ENCODE measurements at places on chromosomes 13 and 19. TPM values are rescaled to one million over a fixed set of nuclear protein-coding genes. Genes with fewer than 3 reads are reported as not detected.

DNA sequence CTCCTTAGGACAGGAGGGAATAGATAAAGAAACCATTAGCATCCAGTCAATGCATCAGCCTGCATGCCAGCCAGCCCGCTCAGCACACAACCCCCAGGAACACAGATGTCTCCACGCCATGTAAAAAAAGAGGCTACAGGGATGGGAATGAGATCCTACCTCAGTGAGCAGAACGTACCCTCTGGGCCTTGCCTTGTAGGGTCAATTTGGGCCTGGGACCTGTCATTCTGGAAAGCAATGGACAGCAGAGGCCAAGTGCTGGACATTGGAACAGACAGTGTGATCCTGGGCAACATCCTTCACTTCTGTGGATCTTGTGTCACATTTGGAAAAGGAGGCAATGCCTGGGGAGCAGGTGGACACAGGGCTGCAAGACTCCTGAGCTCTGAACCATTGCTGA lies 26.0 kb downstream of the VSTM2B start:
- H3K4me1 ChIP-seq, result no peaks in the 10 kb centered on the region
- DNase-seq, result no peak
- no peaks in the 10 kb centered on the region for H3K27me3 ChIP-seq
- no peak overlapping the region for H3K27ac ChIP-seq
- H3K4me3 ChIP-seq, result no peak overlapping the region

DNA sequence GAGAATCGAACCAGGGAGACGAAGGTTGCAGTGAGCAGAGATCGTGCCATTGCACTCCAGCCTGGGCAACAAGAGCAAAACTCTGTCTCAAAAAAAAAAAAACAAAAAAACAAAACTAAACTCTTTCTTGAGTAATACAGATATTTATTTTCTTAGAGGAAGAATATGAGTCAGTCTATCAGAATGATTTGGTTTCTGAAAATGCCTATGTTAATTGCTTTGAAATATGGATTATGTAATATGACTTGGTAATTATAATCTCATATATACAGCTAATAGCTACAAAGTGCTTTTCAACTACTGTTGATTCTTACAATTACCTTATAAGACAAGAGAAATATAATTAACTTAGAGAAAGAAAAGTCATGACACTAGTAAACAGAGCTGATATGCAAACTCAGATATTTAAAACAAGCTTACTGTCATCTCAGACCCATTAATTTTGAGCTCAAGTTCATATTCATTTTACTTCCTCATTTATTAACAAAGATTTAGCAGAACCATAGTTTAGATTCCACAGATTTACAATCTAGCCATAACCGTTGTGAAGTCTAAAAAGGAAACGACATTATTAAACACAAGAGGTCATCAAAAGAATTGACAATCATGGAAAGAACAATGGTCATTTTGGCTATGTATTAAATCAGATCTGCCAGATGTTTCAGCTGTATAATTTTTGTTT lies 88.0 kb downstream of the TBC1D4 start:
- no peak overlapping the region for H3K4me3 ChIP-seq
- H3K4me1 ChIP-seq, result peaks cover 4% of the 10 kb centered on the region
- H3K36me3 ChIP-seq, result no peaks in the 10 kb centered on the region

DNA sequence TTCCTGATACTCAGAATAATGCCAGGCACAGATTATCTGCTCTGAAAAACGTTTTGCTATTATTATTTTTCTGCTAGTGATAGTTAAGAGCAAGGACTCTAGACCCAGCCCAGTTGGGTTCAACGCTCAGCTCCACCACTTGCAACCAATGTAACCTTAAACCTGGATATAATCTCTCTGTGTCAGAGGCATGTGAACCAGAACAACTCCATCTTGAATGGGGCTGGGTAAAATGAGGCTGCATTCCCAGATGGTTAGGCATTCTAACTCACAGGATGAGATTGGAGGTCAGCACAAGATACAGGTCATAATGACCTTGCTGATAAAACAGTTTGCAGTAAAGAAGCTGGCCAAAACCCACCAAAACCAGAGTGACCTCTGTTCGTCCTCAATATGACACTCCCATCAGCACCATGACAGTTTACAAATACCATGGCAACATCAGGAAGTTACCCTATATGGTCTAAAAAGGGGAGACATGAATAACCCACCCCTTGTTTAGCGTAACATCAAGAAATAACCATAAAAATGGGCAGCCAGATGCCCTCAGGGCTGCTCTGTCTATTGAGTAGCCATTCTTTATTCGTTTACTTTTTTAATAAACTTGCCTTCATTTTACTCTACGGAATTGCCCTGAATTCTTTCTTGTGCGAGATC lies 13.6 kb downstream of the FAM187B start:
- H3K4me1 ChIP-seq, result peaks cover 8% of the 10 kb centered on the region
- no peak overlapping the region for H3K27ac ChIP-seq
- H3K27me3 ChIP-seq, result no peaks in the 10 kb centered on the region

DNA sequence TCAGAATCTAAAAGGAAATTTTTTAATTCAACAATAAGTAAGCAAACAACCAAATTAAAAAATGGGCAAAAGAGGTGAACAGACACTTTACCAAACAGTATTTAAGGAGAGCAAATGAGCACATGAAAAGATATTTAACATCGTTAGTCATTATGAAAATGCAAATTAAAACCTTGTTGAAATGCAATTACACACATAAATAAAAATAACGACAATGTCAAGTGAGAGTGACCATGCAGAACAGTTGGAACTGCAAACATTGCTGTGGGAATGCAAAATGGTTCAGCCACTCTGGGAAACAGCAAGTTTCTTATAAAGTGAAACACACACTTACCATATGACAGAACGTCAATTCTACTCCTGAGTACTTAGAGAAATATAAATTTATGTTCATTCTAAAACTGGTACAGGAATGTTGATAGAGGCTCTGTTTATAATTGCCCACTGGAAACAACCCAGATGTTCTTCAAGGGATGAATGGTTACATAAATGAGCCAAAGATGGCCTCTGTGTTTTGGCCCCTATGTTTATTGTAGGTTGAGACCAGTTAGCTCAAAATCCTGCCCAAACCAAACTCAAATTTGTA lies 678.1 kb downstream of the UQCRFS1 start:
- no peak for DNase-seq
- no peak overlapping the region for H3K4me3 ChIP-seq
- no peaks in the 10 kb centered on the region for H3K4me1 ChIP-seq
- no peaks in the 10 kb centered on the region for H3K27me3 ChIP-seq
- no peak overlapping the region for H3K27ac ChIP-seq

DNA sequence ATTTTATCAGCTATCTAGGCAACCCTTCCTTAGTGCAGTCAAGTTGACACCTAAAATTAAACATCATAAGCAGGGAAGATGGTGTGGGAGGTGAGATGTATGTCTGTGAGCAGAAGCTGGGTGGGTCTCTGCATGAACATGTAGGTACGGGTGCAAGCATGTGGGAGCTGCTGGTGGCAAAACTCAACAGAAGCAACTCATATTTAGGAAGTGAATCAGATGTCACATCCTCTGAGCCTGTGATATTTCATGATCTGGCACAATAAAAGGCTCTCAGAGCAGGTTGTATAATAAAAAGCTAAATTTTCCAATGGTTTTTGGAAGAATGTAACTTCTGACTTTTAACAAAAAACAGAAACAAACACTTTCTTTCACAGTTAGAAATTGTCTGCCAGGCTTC lies 44.4 kb downstream of the C1QTNF9 start:
- H3K36me3 ChIP-seq, result no peaks in the 10 kb centered on the region
- no peaks in the 10 kb centered on the region for H3K27me3 ChIP-seq
- no peaks in the 10 kb centered on the region for H3K4me1 ChIP-seq

DNA sequence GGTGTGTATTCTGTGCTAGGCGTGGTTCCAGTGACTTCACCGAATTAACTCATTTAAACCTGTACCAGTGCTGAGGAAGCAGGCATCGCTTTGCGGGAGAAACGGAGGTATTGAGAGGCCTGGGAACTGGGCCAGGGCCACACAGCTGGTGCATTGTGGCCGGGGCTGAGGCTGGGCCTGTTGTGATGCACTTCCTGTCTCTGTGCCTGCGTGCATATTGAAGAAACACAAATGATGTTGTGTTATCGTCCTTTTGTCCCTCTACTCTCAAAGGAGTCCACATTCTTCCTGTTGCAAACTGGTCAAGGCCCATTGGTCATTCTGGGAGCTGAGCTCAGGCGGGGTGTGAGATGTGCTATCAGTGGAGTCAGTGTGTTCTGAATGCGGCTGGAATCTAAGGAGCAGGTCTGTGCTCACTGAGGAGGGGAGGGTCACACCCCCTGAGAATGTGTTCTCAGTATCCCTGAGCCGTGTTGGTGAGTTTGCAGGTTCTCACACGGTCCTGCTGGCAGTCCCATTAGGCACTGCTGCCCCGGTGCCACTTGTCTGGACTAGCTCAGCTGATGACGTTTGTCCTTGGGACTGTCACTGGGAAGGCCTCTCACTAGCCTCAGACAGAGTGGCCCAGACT lies 62.1 kb downstream of the ARHGEF7 start:
- peaks cover 1% of the 10 kb centered on the region for H3K36me3 ChIP-seq
- no peak overlapping the region for H3K4me3 ChIP-seq
- peaks cover 4% of the 10 kb centered on the region for H3K4me1 ChIP-seq

GRCh38 chr13:38850868-38851626 lies 139.6 kb downstream of the STOML3 start:
- DNase-seq, result no peak
- H3K4me1 ChIP-seq, result no peaks in the 10 kb centered on the region
- H3K27me3 ChIP-seq, result no peaks in the 10 kb centered on the region
- no peak overlapping the region for H3K27ac ChIP-seq
- H3K36me3 ChIP-seq, result no peaks in the 10 kb centered on the region

GRCh38 chr19:47274891-47275761 lies 441 bp downstream of the INAFM1 start:
- H3K36me3 ChIP-seq, result peaks cover 4% of the 10 kb centered on the region
- no peak overlapping the region for H3K4me3 ChIP-seq
- peak overlapping the region; percentile 79 for H3K27ac ChIP-seq

GRCh38 chr13:39419068-39419467 lies 183.9 kb downstream of the LHFPL6 start:
- no peaks in the 10 kb centered on the region for H3K27me3 ChIP-seq
- H3K27ac ChIP-seq, result no peak overlapping the region
- DNase-seq, result no peak
- no peaks in the 10 kb centered on the region for H3K4me1 ChIP-seq
- no peak overlapping the region for H3K4me3 ChIP-seq

DNA sequence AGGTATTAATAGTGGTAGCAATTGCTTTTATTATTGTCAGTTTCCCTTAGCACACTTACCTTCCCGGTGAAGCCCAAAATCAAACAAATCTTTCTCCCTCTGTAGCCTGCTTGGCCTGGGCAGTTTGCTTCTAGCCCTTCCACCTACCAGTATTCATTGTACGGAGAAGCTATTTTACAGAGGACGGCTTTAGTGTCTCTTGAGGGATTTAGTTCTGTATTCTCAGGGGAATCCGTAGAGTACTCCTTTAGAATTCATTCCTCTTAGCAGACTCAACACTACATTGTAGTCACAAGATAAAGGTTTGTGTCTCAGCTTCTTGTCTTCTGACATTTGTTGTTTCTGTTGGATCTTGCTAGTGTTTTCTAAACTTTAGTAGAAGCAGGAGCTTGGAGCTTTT lies 24.1 kb upstream of the WTIP start:
- H3K4me3 ChIP-seq, result no peak overlapping the region
- H3K36me3 ChIP-seq, result peaks cover 6% of the 10 kb centered on the region
- H3K27ac ChIP-seq, result no peak overlapping the region
- H3K27me3 ChIP-seq, result no peaks in the 10 kb centered on the region
- H3K4me1 ChIP-seq, result peaks cover 4% of the 10 kb centered on the region

DNA sequence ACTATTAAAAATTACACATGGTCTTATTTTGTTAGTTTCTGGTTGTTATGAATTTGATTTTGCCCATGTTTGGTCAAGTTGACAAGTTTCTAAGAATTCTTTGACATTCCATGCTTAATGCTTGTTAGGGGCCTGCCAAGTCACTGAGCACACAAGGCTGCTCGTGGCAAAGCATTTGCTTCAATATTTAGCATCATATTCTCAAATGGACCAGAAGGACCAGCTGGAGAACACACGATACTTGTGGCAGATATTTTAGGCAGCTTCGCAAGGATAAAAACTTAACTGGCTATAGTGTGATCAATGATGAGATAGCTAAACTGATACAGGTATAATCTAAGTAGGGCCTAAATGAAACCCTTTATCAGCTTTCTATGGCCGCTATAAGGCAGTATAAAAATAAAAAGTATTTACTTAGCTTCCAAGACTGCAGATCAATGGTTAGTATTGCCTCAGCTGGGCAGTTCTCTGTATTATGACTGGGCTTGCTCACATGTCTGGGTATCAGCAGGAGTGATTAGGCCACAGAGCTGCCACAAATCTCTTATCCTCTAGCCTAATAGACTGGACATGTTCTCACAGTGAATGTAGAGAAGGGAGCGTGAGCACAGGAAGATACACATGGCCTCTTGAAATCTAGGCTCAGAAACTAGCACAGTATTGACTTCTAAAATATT lies 155.9 kb upstream of the SPRY2 start:
- no peaks in the 10 kb centered on the region for H3K36me3 ChIP-seq
- H3K27me3 ChIP-seq, result no peaks in the 10 kb centered on the region

DNA sequence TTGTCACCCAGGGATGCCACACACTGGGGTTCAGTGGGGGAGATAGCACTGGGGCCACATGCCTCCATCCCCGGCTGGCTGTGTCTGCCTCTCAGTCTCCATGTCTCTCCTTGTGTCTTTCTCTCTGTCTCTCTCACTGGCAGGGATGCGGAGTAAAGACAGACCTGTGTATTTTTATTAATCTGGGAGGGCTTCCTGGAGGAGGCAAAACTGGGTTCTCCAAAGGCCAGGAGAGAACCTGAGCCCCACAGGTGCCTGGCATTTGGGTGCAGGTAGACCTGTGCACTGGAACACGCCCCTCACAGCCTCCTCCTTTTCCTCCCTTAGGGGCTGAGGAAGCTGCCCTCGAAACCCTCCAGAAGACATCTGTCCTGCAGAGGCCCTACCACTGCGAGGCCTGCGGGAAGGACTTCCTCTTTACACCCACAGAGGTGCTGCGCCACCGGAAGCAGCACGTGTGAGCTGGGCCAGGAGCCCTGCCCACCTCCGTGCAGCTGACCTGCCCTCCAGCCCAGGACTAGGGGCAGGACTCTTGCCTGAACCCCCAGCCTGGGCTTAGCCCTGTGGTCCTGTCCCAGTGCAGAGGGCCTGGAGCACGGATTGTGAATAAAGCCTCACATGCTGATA lies 32.7 kb downstream of the DHX34 start:
- H3K27me3 ChIP-seq, result no peaks in the 10 kb centered on the region
- no peak for DNase-seq
- no peaks in the 10 kb centered on the region for H3K4me1 ChIP-seq
- H3K36me3 ChIP-seq, result peaks cover 17% of the 10 kb centered on the region

GRCh38 chr13:22232186-22232585 lies 561.3 kb downstream of the FGF9 start:
- H3K4me1 ChIP-seq, result no peaks in the 10 kb centered on the region
- DNase-seq, result no peak
- H3K4me3 ChIP-seq, result no peak overlapping the region
- no peak overlapping the region for H3K27ac ChIP-seq

GRCh38 chr19:29404951-29405727 lies 120.7 kb upstream of the VSTM2B start:
- no peaks in the 10 kb centered on the region for H3K36me3 ChIP-seq
- no peaks in the 10 kb centered on the region for H3K27me3 ChIP-seq
- DNase-seq, result no peak
- H3K27ac ChIP-seq, result no peak overlapping the region

GRCh38 chr13:114140131-114140905 lies 7.9 kb upstream of the RASA3 start:
- peaks cover 2% of the 10 kb centered on the region for H3K27me3 ChIP-seq
- no peak for DNase-seq
- H3K4me3 ChIP-seq, result no peak overlapping the region
- no peaks in the 10 kb centered on the region for H3K4me1 ChIP-seq
- no peak overlapping the region for H3K27ac ChIP-seq

Gene TTC9B
- not detected for polyA plus RNA-seq

Gene CD33
- polyA plus RNA-seq, result not detected

Gene STAP2
- 1.7 TPM for polyA plus RNA-seq

Gene KCNN1
- polyA plus RNA-seq, result not detected

Gene AMH
- polyA plus RNA-seq, result 0.03 TPM

All from fibroblast of lung (primary cell).